Body of pancreas (tissue), 4 donors: ENCODE measurements at places on chromosomes 4 and X.

DNA sequence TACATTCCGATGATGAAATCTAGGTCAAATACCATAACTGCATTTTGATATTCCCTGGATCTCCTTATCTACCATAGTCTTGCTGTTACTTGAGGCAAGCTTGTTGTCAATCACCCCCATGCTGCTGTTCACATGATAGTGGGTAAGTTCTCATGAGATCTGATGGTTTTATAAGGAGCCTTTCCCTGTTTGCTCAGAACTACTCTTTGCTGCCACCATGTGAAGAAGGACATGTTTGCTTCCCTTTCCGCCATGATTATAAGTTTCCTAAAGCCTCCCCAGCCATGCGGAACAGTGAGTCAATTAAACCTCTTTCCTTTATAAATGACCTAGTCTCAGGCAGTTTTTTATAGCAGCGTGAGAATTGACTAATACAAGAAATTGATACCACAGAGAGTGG, 432.0 kb downstream of the GLUD2 start:
- H3K4me1 ChIP-seq = no peaks in the 10 kb centered on the region
- no peak overlapping the region for H3K4me3 ChIP-seq
- H3K27ac ChIP-seq = no peak overlapping the region

DNA sequence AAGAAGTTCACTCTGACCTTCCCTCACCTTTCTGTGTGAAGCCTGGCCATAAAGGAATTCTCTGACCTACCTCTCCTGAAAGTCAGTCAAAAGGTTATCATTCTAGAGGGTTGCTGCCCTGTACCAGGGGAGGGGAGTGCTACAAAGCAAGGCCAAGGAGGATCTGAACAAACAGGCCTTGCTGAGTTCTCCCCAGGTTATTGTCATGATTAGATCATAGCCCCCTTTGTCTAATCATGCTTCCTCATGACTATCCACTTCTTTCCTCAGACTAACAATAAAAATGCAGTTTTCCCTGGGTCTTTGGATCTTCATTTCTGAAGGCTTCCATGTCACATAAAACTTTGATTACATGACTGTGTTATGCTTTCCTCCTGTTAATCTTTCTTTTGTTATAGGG, 472.0 kb downstream of the IQCM start:
- H3K36me3 ChIP-seq = no peaks in the 10 kb centered on the region
- DNase-seq = no peak
- no peak overlapping the region for H3K4me3 ChIP-seq
- no peaks in the 10 kb centered on the region for H3K4me1 ChIP-seq
- no peak overlapping the region for H3K27ac ChIP-seq

GRCh38 chr4:37872310-37872988, 18.4 kb upstream of the TBC1D1 start:
- H3K27ac ChIP-seq = no peak overlapping the region
- H3K4me3 ChIP-seq = no peak overlapping the region
- no peak for DNase-seq
- no peaks in the 10 kb centered on the region for H3K36me3 ChIP-seq
- H3K27me3 ChIP-seq = no peaks in the 10 kb centered on the region

DNA sequence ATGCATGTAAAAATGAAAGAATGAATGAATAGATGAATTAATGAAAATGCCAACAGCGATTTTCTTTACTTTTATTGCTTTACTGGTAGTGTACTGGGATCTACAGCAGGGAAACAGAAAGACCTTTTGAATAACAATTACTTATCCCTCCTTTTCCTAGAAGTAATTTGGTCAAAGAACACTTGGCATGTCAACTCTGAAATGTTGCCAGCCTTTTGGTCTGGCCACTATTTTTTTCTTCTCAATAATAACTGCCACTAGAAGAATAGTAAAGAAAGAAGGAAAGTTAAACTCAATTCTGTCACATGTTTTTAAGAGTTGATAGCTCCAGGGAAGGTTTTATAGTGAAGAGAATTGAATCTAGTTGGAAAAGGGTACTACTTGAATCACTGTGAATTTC, 52.9 kb downstream of the EPHA5 start:
- no peaks in the 10 kb centered on the region for H3K4me1 ChIP-seq
- DNase-seq = no peak
- H3K27ac ChIP-seq = no peak overlapping the region
- no peak overlapping the region for H3K4me3 ChIP-seq

- no peak overlapping the region for H3K4me3 ChIP-seq
- peaks cover 23% of the 10 kb centered on the region for H3K4me1 ChIP-seq
- DNase-seq = no peak
- peak overlapping the region; percentile 13 for H3K27ac ChIP-seq
- no peaks in the 10 kb centered on the region for H3K27me3 ChIP-seq
- no peaks in the 10 kb centered on the region for H3K36me3 ChIP-seq
These were observed 23.6 kb downstream of the GPRIN3 start for GRCh38 chr4:89284020-89284424.

DNA sequence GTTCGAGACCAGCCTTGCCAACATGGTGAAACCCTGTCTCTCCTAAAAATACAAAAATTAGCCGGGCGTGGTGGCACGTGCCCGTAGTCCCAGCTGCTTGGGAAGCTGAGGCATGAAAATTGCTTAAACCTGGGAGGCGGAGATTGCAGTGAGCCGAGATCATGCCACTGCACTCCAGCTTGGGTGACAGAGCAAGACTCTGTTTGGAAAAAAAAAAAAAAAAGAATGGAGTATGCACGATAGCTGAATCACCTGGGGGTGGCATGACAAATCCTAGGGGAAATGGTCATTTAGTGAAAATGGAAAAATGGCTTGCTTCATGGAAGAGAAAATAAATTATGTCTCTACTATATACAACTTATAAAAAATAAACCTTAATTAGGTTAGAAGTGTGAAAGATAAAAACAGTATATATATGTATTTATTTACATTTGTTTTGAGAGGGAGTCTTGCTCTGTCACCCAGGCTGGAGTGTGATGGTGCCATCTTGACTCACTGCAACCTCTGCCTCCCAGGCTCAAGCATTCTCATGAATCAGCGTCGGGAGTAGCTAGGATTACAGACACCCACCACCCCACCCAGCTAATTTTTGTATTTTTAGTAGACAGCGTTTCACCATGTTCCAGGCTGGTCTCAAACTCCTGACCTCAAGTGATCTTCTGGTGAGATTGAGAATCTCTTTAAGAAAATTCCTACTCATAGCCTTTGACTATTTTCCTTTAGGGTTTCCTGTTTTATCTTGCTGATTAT, 19.3 kb upstream of the ING2 start:
- H3K27me3 ChIP-seq = no peaks in the 10 kb centered on the region
- no peaks in the 10 kb centered on the region for H3K4me1 ChIP-seq
- DNase-seq = no peak
- no peaks in the 10 kb centered on the region for H3K36me3 ChIP-seq
- H3K4me3 ChIP-seq = no peak overlapping the region
